ENCODE measurements at places on chromosomes 16 and 17.

DNA sequence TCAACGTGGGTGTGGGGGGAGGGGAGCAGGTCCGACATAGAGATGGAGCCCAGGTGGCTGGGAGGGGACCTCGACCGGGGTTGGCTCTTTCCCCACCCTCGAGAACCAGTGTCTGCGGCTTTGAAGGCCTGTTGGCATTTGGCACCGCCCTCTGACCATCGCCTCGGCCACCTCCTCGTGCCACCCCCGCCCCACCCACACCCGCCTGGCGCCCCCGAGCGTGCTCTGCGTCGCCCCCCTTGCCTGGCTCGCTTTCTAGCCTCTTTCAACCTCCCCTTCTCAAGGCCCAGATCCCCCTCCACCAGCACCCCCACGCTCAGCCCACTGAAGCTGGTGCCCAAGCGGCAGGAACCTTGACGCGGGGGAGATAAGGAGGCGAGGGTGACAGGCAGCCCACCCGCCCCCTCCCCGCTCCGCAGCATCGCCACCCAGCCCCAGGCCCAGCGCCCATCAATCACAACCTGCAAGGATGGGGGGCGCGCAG lies 619 bp downstream of the CACNB1 start:
- H3K4me3 ChIP-seq, result peak overlapping the region; percentile 74
- H3K36me3 ChIP-seq, result peaks cover 2% of the 10 kb centered on the region
- DNase-seq, result no peak
- no peaks in the 10 kb centered on the region for H3K27me3 ChIP-seq

DNA sequence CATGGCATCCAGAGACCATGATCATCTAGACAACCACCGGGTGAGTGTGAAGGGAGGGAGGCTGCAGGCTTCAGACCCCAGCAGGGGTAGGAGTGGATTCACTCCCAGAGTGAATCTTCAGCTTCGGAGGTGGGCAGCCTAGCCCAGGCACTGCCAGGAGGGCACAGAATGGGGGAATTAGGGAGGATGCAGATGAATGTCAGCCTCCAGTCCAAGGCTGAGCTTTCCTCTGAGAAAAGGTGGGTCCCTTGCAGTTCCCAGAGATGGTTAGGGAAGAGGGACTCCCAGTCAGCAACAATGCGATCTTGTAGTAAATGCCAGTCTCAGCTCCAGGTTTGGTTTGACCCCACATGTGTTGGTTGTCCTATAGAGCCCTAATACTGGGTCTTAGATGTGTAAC lies 36.7 kb upstream of the POLR3E start:
- no peak overlapping the region for H3K27ac ChIP-seq
- H3K36me3 ChIP-seq, result peaks cover 30% of the 10 kb centered on the region
- no peak overlapping the region for H3K4me3 ChIP-seq
- H3K27me3 ChIP-seq, result no peaks in the 10 kb centered on the region
- H3K4me1 ChIP-seq, result no peaks in the 10 kb centered on the region
- no peak for DNase-seq

- H3K36me3 ChIP-seq, result no peaks in the 10 kb centered on the region
- H3K27me3 ChIP-seq, result no peaks in the 10 kb centered on the region
- H3K27ac ChIP-seq, result no peak overlapping the region
- no peak for DNase-seq
- H3K4me1 ChIP-seq, result no peaks in the 10 kb centered on the region
These were observed 334.8 kb upstream of the HSBP1 start for GRCh38 chr16:83472776-83473501.

DNA sequence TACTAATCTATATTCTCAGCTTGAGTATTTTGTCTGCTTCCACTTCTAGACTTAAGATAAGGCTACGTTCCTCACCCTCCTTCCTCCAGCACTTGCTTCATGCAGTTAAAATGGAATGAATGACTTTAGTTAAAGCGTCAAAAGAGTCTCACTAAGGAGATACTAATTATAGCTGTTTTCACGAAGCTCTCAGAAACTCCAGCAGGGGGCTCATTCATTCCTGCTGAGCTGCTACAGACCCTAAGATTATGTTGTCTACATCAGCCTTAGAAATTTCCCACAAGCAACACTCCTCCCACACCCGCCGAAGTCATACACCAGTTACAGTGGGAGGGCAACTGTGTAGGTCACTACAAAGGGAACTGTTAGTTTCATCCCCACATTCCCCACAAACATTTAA lies 57.0 kb upstream of the KIFC3 start:
- no peaks in the 10 kb centered on the region for H3K27me3 ChIP-seq
- no peak for DNase-seq
- no peaks in the 10 kb centered on the region for H3K36me3 ChIP-seq
- no peak overlapping the region for H3K27ac ChIP-seq
- no peak overlapping the region for H3K4me3 ChIP-seq
- no peaks in the 10 kb centered on the region for H3K4me1 ChIP-seq

DNA sequence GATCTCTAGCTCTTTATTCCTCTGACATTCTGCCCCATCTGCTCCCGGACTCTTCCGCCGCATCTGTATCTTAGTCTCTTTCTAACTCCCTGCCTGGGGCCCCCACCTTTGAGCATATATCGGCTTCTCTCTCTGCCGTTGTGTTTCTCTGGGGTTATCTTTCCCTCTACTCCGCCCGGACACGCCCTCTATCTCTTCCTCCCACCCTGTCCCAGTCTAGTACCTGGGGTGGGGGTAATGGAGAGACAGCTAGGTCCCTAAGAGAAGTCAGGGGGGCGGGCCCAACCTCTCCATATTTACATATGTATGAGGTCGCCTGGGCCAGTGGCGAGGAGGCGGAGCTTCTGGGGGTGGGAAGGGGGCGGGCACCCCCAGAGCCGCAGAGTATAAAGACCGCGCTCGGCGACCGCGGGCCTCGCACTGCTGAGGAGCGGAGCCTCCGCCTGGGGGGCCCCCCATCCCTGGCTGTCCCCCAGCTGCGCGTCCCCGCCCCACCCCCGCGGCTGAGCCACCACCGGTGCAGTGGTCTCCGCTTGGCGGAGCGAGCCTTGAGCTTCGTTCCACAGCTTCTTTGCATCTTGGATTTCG lies at the start of gene ATP1B2:
Gene ATP1B2 (plus strand): TSS at position 418 of the 588 bp plus-strand sequence. CDS start 593 bp downstream, outside the sequence.
- H3K4me1 ChIP-seq, result peaks cover 19% of the 10 kb centered on the region
- H3K36me3 ChIP-seq, result no peaks in the 10 kb centered on the region
- H3K27me3 ChIP-seq, result peaks cover 28% of the 10 kb centered on the region
- peak; percentile 77 for DNase-seq
- H3K4me3 ChIP-seq, result peak within 1 kb of the TSS; percentile 64
- no peak within 1 kb of the TSS for H3K27ac ChIP-seq

- no peaks in the 10 kb centered on the region for H3K27me3 ChIP-seq
- no peak for DNase-seq
- H3K36me3 ChIP-seq, result no peaks in the 10 kb centered on the region
These were observed 67.3 kb downstream of the SCNN1B start for GRCh38 chr16:23369416-23369815.

DNA sequence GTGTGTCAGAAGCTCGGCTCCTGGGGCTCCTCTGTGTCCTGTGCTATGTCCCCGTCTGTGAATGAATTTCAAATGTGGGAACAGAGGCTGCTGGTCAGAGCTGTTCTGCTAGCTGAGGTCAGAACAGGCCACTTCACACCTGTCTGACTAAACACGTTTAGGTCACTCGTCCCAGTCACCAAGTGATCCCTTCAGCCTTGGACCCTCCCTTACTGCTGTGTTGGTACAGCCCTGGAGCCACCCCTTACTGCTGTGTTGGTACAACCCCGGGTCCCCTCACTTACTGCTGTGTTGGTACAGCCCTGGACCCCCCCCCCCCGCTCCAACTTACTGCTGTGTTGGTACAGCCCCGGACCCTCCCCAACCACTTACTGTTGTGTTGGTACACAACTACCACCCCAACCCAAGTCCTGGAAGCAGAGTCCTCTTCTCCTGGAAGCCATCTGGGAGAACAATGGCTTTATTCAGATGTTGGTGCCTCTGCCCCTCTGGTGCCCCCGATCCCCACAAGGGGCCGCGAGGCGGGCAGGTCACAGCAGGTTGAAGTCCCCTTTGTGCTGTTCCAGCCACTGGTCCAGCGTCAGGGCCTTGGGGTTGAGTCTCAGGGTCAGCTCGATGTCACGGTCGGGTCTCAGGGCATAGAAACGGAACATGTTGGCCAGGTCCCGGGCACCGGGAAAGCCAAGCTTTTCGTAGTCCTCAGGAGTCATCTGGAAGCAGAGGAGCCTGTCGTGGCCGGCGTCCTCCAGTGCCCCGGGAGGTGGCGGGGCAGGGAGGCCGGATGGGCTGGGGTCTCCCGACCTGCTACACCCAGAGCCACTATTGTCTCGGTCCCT lies 13.0 kb downstream of the NMRAL1 start:
- no peak overlapping the region for H3K4me3 ChIP-seq

DNA sequence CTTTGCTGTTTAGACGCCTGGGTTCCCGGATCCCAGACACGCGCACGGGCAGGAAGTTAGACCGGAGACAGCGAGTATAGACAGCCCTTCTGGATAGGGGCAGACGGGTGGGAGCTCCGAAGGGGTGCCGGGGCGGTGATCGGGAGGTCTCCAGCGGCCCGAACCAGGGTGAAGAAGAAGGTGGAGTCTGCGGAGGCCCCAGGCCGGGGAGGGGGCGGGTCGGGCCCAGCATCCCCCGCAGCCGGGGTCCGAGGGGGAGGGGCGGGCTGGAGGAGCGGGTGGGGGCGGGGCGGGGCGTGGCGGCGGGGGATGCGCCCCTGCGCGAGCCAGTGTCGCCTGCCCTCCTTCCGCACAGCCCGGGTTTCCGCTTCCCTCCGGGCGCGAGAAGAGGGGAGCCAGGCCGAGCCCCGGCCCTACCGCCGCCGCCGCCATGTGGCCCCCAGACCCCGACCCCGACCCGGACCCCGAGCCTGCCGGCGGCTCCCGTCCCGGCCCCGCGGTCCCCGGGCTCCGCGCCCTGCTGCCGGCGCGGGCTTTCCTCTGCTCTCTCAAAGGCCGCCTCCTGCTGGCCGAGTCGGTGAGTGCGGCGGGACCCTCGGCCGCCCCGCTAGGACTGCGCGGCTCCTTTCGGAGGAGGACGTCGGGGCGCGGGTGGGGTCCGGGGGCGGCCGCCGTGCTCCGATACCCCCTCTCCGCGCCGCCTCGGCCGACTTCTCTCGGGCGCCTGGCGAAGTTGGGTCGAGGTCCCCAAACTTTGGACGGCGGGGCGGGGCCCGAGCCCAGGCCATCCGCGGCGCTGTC lies at the start of gene CMTM3:
Gene CMTM3 (plus strand): TSS at position 329 of the 801 bp plus-strand sequence. CDS start 102 bp downstream, at position 431.
- H3K36me3 ChIP-seq, result peaks cover 8% of the 10 kb centered on the region
- H3K4me3 ChIP-seq, result peak within 1 kb of the TSS; percentile 85

GRCh38 chr17:43430936-43431713 lies 32.3 kb downstream of the ARL4D start:
- no peak overlapping the region for H3K27ac ChIP-seq
- no peaks in the 10 kb centered on the region for H3K36me3 ChIP-seq
- H3K27me3 ChIP-seq, result no peaks in the 10 kb centered on the region
- no peak overlapping the region for H3K4me3 ChIP-seq

- H3K27me3 ChIP-seq, result no peaks in the 10 kb centered on the region
- no peak overlapping the region for H3K4me3 ChIP-seq
- H3K36me3 ChIP-seq, result no peaks in the 10 kb centered on the region
- H3K27ac ChIP-seq, result peak overlapping the region; percentile 91
- H3K4me1 ChIP-seq, result peaks cover 68% of the 10 kb centered on the region
- no peak for DNase-seq
These were observed 8.1 kb downstream of the AMZ2 start for GRCh38 chr17:68255731-68256538.

DNA sequence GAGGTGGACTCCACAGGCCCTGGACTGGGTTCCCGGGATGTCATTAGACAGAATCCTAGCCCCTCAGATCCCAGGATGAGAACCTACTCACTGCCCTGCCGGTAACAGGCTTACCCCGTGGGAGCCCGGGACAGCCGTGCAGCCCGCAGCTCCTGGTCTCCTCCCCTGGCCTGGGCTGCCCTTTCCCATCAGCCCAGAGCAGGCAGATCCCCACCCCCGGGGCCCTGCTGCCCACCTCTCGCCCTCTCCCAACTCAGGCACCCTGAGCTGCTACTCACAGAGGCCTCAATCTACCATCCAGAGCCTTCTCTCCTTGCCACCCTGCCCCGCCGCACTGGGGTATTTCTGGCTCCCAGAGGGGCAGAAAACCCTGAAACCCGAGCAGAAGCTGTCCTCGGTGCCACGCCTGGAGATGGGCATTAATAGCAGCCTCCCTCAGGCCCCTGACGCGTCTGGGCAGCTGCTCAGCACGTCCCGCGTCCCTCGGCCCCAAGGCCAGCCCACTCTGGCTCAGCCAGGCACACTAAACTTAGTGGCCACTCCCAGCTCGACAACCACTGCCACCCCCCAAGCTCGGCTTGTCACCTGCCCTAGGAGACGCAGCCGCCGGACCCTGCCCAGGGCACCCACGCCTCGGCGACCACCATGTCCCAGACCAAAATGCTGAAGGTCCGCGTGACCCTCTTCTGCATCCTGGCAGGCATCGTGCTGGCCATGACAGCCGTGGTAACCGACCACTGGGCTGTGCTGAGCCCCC lies at the start of gene CACNG1:
Gene CACNG1 (plus strand): TSS at position 539 of the 757 bp plus-strand sequence. CDS start 107 bp downstream, at position 646.
- no peaks in the 10 kb centered on the region for H3K4me1 ChIP-seq
- H3K36me3 ChIP-seq, result no peaks in the 10 kb centered on the region
- no peak for DNase-seq
- no peak within 1 kb of the TSS for H3K4me3 ChIP-seq
- no peaks in the 10 kb centered on the region for H3K27me3 ChIP-seq
- no peak within 1 kb of the TSS for H3K27ac ChIP-seq

GRCh38 chr17:14320734-14321475 lies 20.0 kb downstream of the HS3ST3B1 start:
- no peak overlapping the region for H3K4me3 ChIP-seq
- H3K27ac ChIP-seq, result no peak overlapping the region
